ENCODE measurements at places on chromosomes 5 and 9.

DNA sequence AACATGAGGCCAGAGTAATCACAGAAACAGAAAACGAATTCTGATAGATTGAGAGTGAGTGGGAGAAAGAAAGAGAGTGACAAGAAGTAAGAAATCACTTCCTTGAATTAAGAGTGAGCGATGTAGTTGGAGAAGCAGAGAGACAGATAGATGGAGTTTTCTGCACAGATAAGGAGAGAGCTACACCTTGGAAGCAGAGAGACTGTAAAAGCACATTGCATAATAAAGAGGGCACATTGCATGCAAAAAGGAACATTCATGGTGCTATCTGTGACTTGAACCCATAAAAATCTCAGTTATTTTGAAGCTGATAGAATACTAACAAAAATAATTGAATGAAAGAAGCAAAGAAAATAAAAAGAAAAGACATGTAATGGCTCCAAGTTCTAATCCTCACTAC, 943.8 kb downstream of the NR2F1-AS1 start:
- DNase-seq = no peak

DNA sequence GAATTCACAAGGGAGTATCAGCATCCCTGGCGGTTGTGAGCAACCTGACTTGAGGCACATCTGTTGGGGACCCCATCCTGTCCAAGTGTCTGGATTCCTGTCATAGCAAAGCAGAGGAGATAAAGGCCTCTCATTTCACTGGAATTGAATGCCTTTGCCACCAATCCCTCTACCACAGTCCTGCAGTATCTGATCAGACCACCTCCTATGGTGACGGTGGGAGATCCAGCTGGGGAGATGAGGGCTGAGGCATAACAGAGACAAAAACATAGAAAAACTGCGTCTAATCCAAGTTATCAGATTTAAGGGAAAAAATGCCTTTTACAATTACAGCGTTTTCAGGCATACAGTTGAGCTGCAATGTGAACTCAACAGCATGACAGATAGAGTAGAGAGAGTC, 160.7 kb upstream of the TRPC7 start:
- no peak for DNase-seq

DNA sequence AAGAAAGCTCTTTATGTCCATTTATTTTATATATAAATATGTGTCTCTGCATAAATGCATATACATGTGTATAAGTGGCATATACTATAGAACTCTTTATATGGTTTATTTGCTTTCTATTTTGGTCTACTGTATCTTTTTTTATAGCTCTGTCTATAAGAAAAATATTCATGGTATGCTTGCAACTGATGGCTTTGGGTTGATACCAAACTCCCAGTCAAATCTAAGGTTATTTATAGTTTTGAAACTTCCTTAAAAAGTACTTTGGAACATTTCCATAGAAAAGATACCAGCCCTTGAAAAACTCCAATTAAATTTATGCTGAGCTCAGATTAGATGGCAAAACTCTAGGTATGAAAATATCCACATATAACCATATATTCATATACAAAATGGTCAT, 120.0 kb upstream of the KLF9 start:
- DNase-seq = no peak

GRCh38 chr9:29214154-29214689, 1640.9 kb upstream of the C9orf72 start:
- no peak for DNase-seq

DNA sequence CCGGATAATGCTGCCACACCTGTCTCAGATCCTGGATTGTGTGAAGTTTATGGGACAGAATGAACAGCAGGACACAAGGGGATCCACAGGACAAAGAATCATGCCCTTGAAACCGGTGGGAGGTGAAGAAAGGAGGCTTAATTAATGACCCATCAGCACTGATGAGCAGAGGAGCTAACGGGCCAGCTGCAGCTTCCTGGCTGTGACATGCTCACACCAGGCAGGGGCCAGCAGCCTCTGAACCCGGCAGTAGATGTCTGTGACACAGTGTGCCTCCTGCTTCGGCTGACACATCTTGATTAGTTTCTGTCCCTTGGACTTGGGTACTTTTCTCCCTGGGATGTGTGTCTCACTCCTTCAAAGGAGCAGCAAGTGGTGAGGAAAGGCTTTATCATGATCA, 328.8 kb upstream of the BRINP1 start:
- DNase-seq = no peak

- DNase-seq = no peak
Observed at GRCh38 chr9:124228516-124228915, 29.2 kb upstream of the NEK6 start.

DNA sequence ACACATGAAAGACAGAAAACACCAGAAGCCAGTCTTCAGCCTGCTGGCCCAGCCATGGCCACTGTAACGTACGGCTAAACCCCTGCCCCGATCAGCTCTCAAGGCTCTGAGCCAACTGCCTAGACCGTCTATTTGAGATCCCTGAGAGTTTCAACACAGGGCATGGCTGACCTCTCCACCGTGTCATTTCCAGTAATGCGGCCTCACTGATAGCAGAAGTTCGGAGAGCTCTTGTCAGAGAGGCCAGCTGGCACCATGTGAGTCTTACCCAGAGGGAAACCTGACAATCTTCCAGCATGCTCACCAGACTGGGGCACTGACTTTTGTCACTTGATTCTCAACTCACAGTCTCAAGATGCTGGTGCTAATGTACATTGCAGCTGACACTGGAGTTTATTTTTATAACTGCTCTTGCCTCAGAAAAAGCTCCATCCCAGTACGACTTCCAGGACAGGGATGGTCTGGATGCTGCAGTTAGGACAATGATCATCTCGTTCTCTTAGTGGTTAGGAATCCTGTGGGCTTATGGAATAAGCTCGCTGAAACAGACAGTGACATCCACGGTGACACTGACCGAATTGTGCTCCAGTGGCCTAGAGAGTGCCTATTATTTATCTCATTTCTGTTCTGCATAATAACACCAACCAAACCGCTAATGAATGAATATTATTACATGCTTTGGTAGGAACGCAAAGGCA, 372.7 kb downstream of the ICE1 start:
- no peak for DNase-seq

DNA sequence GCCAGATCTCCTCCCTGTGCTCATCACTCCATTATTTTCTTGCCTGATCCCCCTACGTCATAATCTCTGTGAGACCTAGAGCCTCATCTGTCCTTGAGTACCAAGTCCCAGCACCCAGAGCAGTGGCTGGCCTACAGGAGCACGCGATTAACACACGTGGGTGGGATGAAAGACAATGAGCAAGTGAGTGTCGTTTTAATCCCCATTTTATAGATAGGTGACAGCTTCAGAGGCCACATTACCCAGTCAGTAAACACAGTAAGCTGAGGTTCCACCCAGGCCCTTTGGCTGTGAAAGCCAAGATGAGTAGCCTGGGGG, 17.3 kb downstream of the TRUB2 start:
- DNase-seq = no peak

DNA sequence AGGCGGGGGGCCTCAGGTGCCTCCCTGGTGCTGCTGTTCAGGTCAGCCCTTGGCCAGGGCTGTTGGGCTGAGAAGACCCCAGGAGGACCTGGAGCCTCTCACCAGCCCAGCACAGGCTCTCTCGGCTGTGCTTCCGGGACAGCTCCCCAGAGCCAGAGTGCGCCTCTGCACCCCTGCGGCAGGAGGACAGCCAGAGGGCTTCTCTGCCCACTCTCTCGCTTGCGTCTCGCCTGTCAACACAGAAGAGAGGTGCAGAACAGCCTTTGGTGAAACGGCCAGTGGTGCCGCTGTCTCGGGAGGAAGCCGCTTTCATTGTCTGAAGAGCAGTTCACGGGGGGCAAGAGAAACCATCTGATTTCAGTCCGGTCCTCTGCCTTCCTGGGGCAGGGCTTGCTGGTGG, 3.8 kb upstream of the NACC2 start:
- no peak for DNase-seq

GRCh38 chr5:157068785-157069184, 9.9 kb upstream of the HAVCR1 start:
- no peak for DNase-seq

- DNase-seq = no peak
Observed at GRCh38 chr5:35115920-35116319, 68.2 kb upstream of the AGXT2 start.

DNA sequence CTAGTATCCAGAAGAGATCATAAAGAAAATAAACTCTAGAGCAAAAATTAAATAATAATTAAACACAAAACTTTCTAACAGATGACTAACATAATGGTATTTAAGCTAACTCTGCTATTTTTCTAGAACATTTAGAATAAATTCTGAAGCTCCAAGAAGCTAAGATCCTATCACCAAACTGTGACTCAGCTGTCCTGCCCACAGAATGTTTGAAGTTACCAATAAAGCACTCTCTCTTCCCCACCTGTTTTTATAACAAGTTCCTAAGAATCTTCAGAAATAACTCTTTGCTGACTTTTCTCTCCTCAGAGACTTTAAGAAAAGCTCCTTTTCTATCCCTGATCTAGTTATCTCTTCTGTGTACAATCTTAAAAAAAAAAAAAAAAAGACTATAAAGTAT, 6.0 kb upstream of the EFNA5 start:
- DNase-seq = no peak

DNA sequence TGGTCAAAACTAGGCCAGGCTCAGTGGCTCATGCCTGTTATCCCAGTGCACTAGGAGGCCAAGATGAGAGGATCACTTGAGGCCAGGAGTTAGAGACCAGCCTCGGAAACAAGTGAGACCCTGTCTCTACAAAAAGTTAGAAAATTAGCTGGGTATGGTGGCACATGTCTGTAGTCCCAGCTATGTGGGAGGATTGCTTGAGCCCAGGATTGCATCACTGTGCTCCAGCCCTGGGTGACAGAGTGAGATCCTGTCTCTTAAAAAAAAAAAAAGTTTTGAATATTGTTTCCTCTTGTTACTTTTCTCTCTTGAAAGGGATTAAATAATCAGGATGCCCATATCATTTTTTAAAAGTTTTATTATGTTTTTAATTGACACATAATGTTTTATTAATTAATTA, 7.6 kb downstream of the ARHGEF37 start:
- DNase-seq = no peak

DNA sequence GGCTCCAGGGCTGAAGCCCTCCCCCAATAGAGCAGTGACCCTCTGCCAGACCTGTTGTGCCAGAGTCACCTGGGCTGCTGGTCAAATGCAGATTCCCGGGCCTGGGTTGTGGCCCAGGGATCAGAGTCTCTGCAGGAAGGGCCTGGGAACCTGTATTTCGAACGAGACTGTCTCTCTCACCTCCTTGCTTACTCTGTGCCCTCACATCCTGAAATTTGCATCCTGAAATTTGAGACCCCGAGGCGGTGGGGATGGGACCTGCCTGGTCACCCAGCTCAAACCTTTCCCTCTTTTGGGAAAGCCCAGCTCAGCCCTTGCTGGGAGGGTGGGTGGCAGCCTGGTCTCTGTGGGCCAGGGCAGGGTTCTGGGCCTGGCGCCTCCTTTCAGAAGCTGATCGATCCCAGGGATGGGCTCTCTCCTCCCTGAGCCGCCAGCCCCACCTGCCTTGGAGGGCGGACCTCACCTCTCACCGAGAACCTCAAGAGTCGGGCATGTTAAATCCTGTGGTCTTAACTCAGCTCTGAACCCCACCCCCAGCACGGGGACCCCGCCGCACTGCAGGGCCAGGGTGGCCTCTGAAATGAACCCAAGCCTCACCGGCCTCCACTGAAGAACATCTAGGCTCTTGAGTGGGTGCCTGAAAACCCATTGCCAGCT, 44.0 kb upstream of the IER5L start:
- no peak for DNase-seq

DNA sequence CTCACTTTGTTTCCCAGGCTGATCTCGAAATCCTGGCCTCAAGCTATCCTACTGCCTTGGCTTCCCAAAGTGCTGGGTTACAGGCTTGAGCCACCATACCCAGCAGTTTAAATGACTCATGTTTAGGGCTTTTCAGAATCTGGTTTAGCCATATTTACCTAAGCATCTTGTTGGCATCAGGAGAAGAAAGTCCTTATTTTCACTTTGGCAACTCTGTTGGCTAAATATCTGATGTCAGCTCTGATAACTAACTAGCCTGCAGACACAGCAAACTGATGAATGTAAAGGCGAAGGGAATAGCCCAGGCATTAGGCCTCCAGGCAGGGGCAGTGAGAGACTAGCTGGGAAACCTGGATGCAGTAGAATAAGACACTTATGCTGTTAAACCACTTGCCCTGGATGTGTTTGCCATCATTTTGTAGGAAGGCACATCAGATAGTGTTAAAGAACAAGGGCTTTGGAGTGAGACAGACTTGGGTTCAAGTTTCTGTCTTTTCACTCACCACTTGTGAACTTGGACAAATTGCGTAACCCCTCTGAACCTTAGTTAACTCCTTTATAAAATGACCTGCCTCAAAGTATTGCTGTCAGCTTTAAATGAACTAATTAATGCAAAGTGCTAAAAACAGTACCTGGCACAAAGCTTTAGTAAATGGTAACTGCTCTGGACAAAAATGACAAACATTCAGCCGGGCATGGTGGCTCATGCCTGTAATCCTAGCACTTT, 34.7 kb upstream of the GARNL3 start:
- no peak for DNase-seq

GRCh38 chr9:76366275-76366674, 28.0 kb downstream of the RFK start:
- DNase-seq = no peak

GRCh38 chr5:100516285-100516684, 18.9 kb upstream of the FAM174A start:
- no peak for DNase-seq

DNA sequence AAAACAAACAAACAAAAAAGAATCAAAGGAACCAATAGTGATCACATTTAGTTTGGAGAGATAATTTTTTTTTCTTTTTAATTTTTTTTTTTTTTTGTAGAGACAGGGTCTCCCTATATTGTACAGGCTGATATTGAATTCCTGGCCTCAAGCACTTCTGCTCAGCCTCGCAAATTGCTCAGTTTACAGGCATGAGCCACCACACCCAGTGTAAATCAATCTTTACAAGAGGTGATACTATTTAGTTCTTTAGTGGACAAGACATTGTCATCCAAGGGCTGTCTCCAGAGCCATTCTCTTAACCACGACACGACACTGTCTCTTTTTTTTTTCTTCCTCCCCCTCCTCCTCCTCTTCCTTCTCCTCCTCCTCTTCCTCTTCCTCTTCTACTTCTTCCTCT, 29.6 kb downstream of the ERAP2 start:
- no peak for DNase-seq

DNA sequence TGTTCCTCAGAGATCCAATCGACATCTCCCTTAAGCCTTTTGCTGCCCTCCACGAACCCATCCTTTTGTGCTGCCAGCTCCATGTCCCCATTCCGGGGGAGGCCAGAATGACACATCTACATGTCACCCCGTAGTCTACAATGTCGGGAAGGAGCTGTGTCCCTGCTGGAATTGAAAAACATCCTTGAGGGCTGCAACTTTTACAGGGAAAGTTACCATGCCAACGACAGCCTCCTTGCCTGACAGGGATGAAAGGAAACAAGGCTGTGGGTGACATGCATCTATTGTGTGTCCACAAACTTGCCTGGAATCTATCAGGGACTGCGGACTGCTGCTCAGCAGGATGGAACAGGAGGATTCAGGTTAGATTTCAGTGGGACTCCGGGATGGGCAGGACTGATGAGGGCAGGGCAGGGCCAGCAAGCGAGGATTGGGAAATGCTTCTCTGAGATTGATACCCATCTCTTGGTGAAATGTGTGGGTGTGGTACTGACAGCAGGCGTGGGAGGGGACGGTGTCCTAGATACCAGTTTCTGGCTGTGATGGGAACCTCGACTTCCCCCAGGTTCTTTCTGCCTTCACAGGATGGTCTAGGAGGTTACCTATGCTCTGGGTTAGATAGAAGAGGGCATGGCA, 25.5 kb downstream of the EGR1 start:
- DNase-seq = no peak
